ENCODE measurements at places on chromosomes 12 and 14. TPM values are rescaled to one million over a fixed set of nuclear protein-coding genes. Genes with fewer than 3 reads are reported as not detected.
A peak's percentile ranks its signal among the peaks of the same experiment; 100 is the strongest.

DNA sequence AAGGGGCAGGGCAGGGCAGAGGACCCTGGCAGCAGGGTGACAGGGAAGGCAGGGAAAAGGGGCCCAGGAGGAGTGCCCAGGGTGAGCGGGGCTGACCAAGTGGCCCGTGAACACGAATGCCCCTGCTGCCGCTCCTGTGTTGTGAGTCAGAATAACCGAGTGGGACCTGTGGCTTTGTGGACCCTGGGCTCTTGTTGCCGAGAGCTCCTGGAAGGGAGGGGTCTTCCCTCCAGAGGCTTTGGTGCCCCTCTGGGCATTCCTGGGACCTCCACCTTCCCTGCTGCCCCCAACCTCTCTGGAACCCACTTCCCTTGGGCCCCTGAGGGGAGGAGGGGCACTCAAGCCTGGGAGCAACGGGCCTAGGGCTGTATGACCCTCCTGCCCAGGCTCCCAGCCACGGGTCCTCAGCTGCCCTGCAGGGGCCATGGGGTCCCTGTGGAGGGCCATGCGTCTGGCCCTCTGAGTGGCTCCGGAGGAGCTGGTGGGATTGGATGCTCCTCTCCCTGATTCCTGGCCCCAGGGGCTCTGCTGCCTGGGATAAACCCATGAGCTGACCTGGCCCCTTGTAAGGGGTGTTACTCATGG, 319.4 kb downstream of the TMEM121 start:
- DNase-seq: no peak

TMEM19 gene
- 12.9 TPM for total RNA-seq

LRFN5 gene
- not detected for total RNA-seq

DNA sequence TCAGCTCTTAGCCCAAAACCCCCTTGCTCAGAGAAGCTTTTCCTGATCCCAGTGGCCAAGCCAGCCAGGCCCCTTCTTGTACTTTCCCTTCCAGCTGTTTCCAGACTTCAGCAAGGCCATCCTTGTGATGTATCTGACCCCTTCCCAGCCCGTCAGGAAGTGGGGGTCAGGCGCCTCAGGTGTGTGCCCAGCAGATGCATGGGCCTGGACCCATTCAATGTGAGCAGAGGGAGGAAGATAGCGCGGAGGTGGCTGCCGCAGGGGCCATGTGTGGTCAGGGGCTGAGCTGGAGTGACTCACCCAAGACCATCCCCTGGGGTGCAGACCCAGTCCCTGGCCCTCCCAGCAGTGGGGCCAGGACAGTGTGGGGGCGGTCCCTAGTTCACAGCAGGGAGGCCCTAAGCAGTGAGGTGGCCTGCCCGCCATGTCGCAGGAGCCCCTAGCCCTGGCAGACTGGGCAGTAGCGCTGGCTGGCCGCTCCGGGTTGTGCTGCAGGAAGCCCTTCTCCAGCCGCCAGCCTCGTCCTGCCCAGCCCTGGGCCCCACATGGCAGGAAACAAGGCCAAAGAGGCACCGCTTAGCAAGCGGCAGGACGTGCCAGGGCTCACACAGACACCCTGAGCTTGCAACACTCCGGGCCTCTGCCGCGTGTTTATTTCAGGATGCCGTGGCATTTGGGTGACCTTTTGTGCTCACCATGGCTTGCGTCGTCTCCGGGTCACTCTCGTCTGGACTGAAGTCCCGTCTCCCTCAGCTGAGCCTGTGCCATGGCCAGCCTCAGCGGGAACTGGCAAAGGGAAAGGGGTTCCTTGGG, 12.0 kb downstream of the ADSS1 start:
- no peak for DNase-seq

GRCh38 chr14:92841930-92842329, 47.8 kb downstream of the GOLGA5 start:
- no peak for DNase-seq

BAG5 gene
- 25.1 TPM for total RNA-seq

DNA sequence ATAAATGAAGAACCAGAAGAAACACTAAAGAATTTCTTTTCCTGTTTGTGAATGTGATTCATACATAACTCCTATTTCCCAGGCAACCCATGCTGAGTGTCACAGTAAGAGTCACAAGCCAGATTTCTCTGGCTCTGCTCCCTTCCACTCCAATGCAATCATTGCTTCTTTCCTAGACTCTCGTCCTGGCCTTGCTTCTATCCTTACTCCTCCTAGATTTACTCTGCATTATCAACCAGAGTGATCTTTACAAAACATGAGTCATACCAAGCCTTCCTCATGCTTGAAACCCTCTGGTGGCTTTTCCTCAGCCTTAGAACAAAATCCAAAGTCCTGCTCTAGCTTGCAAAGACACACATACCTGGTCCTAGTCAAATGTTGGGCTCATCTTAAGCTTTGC, 13.3 kb downstream of the IL22 start:
- no peak for DNase-seq

- peak; percentile 60 for DNase-seq
These were observed 23.7 kb upstream of the SLC2A3 start for GRCh38 chr12:7959701-7960121.

DNA sequence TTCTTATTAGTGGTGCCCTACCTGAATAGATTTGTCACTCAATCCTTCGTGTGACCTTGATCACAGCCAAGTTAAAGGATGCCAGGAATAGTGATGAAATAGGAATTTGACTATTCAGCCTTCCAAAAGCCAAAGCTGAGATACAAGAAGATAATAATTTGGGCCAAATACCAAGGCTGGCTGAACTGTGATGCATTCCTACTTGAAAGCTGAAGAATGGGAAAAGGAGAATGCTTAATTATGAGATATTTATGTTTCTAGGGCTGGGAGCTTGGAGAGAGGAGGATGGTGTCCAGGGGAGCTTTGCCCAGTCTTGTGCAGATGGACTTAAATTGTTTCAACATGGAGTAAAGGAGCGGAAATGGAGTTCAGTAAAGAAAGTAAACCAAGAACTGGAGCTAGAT, 5.2 kb downstream of the RNASE7 start:
- DNase-seq: no peak

GRCh38 chr14:24372701-24373416, 4.9 kb downstream of the NFATC4 start:
- DNase-seq: no peak

DNA sequence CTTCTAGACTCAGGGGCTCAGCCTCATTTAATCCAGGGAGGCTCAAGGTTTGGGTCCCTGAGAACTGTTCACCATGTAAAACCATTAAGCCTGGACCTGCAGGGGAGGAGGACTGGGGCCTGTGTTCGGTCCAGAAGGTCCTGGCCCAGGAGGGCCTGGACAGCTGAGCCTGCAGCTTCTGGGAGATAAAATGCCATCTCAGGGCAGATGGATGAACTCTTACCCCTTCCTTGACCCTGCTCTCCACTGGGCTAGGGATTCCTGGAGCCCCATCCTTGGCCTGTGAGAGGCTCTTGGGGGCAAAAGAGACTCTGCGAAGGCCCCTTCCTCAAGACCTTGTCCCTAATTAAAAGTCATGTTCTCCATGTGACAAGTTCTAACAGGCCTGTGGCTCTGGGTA, 51.2 kb downstream of the PRMT8 start:
- DNase-seq: no peak

DNA sequence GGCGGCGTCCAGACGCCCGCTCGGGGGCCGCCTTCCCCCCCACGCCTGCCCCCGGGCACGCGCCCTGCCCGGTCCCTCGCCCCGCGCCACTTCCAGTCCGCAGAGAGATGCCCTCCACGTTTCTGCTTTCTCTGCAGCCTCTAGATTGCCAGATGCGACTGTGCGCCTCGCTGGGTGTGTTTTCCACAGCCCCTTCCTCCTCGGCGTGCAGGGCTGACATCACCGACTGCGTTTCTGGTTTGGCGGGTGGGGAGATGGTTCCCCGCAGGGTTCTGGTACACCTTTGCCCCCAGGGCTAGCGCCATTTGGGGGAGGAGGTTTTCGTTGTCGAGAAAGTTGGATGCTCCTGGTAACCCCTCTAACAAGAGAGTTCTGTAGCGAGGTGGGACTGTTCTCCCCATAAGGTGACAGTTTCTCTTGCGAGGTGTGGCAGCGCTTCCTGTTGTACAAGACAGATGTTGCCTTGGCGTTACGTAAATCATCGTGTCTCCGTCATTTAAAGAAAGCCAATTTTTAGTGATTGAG, 1.5 kb downstream of the CALM1 start:
- DNase-seq: peak; percentile 78

GRCh38 chr14:42378274-42378673, 771.6 kb downstream of the LRFN5 start:
- no peak for DNase-seq

OR6C6 gene
- not detected for total RNA-seq

ARL6IP4 gene
- 163 TPM for total RNA-seq

C1R gene
- 2.2 TPM for total RNA-seq

DNA sequence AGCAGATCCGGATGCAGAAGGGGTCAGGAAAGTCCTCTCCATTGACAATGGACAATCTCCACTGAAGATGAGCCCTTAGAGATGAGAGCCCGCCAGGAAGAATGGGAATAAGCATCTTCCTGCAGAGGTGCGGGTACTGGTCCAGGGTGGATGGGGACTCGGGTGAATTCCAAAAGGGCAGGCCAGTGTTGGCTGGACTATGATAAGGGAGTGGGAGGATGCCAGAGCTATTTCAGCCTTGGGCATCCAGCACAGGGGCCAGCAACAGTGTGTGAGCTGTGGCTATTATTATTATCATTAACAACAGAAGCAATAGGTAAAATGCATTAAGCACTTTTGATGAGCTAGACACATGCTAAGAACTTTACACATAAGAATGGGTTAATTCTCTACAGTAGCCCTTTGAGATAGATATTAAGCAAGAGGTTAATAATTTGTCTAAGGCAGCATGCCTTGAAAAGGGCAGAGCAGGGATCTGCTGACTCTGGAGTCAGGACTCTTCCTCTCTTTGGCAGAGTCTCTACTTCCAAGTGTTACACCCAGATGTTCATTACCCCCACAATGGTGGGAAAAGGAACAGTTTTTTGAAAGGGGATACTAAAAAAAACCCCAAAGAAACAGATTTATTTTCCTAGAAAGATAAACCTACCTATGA, 55.2 kb downstream of the PRICKLE1 start:
- DNase-seq: no peak

DNA sequence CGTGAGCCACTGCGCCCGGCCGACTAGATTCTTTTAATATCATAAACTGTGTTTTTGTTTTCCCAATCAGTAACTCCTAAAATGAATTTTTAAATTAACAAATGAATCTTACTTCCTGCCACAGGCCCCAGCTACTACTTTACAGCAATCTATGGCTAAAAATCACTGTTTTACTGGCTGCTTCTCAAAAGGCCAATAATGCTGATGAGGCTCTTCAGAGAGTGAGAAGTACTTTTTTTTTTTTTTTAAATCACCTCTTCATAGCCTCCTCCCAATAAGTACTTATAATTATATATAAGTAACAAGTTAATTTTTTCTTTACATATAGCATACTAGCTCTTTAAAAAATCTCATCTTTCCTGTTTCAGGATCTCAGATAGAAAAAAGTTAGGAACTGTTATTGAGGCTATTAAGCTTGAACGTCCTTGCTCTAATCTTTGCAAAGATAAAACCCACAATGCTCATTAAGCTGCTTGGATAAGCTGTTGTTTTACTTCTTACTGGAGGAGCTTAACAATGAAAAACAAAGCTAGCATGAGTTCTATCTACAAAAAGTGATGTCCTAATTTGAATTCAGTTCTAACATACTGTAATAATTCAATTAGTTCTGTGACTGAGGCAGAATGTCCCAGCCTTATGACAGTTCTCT, 12.8 kb upstream of the WDR20 start:
- DNase-seq: no peak

DNA sequence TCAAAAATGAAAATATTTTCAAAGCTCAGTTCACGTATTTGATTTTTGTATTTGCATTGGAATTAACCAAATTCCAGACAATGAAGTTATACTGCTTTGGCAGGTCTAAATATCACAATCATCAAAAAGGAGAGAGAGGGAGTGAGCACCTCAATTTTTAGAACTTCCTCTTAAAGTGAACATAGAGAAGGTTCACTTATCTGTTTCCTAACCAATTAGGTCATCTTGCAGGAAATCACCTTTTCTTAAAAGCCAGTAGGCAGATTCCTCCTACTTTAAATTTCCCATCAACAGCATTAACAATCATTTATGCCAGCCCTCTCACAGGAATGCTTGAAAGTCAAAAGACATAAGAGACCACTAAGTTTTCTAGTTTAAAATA, 388.7 kb downstream of the ZFP36L1 start:
- DNase-seq: no peak

PALS1 gene
- 5.9 TPM for total RNA-seq

SCN8A gene
- total RNA-seq: 1.0 TPM

- DNase-seq: no peak
These were observed 59.5 kb upstream of the IGF1 start for GRCh38 chr12:102539651-102540553.

KRT74 gene
- not detected for total RNA-seq

PPFIA2 gene
- total RNA-seq: not detected

GRCh38 chr12:51202718-51203117, 15.1 kb downstream of the POU6F1 start:
- DNase-seq: peak; percentile 34

DNA sequence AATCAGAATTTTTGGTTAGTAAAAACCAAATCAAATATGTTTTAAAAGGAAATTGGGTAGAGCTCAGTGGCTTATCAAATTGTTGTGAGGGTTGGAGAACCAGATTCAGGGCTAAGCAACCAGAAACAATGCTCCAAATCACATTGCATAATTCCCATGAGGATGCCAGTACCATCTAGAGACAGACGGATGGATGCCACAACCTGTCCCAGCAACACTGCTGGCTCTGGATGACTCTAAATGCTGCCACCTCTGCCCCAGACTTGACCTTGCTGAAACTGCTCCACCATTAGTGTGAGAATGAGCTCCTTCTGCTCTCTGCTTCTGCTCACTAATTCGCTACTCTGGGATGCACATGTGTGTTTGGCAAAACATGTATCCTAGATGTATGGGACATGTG, 43.9 kb downstream of the FRS2 start:
- DNase-seq: no peak

- DNase-seq: no peak
These were observed 5.5 kb upstream of the ATN1 start for GRCh38 chr12:6921996-6922946.

SERPINA6 gene
- total RNA-seq: not detected

NACA gene
- 1,231 TPM for total RNA-seq

DNA sequence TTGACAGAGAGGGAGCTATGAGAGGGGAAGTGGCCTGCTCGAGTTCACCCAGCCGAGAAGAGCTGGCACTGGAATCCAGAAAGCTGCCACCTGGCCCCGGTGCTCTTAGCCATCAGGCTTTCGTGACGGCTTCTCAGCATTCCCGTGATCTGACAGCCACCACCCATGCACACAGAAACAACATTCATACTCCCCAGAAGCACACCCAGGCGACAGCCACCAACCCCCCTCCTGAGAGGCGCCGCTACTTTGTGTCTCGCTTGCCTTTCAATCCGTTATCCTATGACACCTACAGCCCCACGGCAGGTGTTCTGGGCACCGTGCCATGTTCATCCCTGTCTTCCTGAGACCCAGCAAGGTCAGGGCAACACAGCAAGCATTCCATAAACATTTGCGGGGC, 31.4 kb downstream of the PSMC1 start:
- no peak for DNase-seq

ITGB7 gene
- total RNA-seq: 73.0 TPM

ADCY4 gene
- total RNA-seq: 1.4 TPM

GRCh38 chr12:11497995-11498394, 102.6 kb upstream of the PRB2 start:
- DNase-seq: no peak

GRCh38 chr12:1501001-1501400, 93.4 kb downstream of the FBXL14 start:
- DNase-seq: no peak

ASIC1 gene
- 7.3 TPM for total RNA-seq

- no peak for DNase-seq
These were observed 86.7 kb downstream of the CHGA start for GRCh38 chr14:93009471-93010129.

Data from activated CD4-positive, alpha-beta T cell treated with anti-CD3 and anti-CD28 coated beads for 36 hours (primary cell).